ENCODE measurements at places on chromosomes 16 and 17.

GRCh38 chr16:918068-918467, 52.7 kb downstream of the LMF1 start:
- DNase-seq, result no peak

- no peak for DNase-seq
These were observed 137.6 kb downstream of the AATF start for GRCh38 chr17:37086334-37086733.

DNA sequence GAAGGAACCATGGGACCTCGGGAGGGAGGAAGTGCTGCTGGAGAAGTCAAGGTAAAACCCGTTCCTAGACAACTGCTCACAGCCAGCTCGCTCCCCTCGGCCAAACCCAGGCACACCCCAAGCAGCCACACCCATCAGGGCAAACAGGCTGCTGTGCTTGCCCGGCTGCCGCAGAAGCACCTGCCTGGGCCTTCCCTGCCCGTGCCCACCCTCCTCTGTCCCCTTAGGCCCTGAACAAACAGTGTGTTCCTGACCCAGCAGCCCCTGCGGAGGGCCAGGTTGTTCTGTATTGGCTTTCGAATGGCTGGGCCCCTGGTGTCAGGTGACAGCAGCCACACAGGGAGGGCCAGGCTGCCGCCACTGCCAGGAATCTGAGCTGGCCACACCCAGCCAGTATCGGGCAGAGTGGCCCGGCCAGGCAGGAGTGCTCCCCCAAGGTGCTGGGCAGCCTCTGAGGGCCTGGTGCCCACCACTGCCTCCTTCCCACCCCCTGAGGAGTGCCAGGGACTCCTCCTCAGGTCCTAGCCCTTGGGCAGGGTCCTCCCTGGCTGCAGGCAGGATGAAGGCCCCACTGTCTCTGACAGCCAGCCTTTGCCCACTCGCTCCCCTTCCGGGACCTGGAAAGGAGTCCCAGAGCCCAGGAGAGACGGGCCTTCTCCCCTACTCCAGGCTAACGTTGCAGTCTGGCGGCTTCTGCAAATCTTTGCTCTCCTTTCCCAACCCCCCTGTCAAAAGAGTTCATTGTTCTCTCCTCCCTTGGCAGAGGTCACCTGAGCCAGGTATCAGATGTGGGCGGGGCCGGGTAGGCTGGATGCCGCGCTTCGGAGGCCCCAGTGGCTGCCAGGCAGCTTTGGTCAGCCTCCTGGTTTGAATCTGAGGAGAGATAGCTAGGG, 24.0 kb downstream of the LLGL2 start:
- no peak for DNase-seq

- no peak for DNase-seq
These were observed 6.2 kb downstream of the HOXB4 start for GRCh38 chr17:48571826-48572417.

DNA sequence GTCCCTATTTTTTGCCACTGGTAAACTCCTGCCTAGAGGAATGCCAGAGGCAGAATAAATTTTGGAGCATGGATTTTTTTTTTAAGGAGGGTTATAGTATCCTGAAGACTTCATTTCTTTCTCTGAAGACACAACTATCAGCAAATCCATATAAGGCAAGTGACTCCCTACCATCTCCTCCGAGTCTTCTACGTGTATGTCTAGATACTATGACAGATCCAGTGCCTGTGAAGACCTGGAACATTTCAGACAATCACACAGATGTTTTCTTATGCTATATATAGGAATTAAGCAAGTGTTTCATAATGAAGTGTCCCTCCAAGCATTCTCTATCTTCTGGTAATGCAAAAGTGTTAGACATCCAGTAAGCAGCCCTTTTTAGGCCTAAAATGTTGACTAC, 255.5 kb upstream of the TBX2 start:
- DNase-seq, result no peak

- DNase-seq, result no peak
These were observed 115.8 kb downstream of the OR1D5 start for GRCh38 chr17:2947588-2947950.

Measured in tibial nerve (tissue), 4 donors.